ENCODE measurements at places on chromosomes 1 and 21.

- H3K27me3 ChIP-seq, result no peaks in the 10 kb centered on the region
- peaks cover 35% of the 10 kb centered on the region for H3K4me1 ChIP-seq
- no peak overlapping the region for H3K4me3 ChIP-seq
- no peak for DNase-seq
Measured at GRCh38 chr21:15011967-15012366, 52.8 kb downstream of the NRIP1 start.

- H3K27me3 ChIP-seq, result no peaks in the 10 kb centered on the region
- no peak overlapping the region for H3K4me3 ChIP-seq
- peaks cover 22% of the 10 kb centered on the region for H3K4me1 ChIP-seq
- H3K36me3 ChIP-seq, result no peaks in the 10 kb centered on the region
Measured at GRCh38 chr1:64495878-64496277, 25.9 kb downstream of the CACHD1 start.

DNA sequence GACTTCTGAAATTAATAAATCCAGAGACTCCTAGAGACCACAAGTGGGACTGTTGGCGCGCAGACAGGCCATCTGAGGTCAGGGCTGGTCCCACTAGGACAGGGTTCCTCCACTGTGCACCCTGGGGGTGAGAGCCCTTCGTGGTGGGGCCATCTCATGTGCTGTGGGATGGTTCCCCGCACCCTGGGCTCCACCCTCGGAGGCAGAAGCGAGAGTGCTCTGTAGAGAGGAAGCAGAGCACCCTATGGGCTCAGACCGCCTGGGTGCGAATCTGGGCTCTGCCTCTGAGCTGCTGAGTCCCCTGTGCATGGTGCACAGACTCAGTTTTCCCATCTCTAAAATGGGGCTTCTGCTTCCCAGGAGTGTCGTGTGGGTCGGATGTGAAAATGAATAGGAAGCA is 227.3 kb downstream of the NPHP4 start:
- peaks cover 1% of the 10 kb centered on the region for H3K36me3 ChIP-seq
- no peak for DNase-seq
- H3K27me3 ChIP-seq, result peaks cover 40% of the 10 kb centered on the region
- H3K27ac ChIP-seq, result no peak overlapping the region

DNA sequence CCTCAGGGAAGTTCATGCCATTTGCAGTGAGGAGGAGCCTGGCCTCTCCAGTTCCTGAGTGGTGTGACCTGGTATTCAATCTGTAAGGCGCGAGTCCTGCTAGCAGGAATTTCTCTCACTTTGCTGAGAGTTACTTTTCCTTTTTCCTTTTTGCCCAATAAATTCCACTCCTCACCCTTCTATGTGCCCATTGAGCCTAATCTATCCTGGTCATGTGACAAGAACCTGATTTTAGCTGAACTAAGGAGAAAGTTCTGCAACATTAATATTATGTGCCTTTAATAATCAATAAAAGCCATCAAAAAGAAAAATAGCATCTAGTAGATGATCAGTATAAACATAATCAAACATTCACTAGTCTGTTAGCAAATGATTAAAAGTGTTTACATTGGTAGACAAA is 136.1 kb upstream of the POGK start:
- H3K27ac ChIP-seq, result no peak overlapping the region
- H3K4me3 ChIP-seq, result no peak overlapping the region
- H3K4me1 ChIP-seq, result no peaks in the 10 kb centered on the region
- H3K27me3 ChIP-seq, result peaks cover 7% of the 10 kb centered on the region

DNA sequence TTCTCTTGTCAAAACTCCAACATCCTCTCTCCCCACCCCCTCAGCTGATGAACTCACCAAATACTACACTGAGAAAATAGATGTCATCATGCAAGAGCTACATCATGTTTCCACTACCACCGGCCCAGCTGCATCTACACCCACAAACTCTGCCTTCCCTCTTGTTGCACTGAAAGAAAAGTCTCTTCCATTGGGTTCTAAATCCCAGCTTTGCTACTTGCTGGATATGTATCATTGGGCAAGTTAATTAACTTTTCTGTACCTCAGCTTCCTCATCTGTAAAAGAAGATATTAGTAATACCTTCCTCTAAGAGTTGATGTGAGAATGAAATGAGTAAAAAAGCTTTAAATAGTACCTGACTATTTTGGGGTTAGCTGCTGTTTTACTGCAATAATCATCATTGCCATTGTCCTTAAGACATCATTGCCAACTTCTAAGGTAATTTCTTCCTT is 108.6 kb downstream of the OLFML2B start:
- no peak for DNase-seq
- no peak overlapping the region for H3K27ac ChIP-seq
- H3K27me3 ChIP-seq, result no peaks in the 10 kb centered on the region
- H3K4me1 ChIP-seq, result peaks cover 34% of the 10 kb centered on the region

- peaks cover 29% of the 10 kb centered on the region for H3K4me1 ChIP-seq
- H3K27ac ChIP-seq, result no peak overlapping the region
- H3K36me3 ChIP-seq, result peaks cover 35% of the 10 kb centered on the region
- H3K4me3 ChIP-seq, result no peak overlapping the region
- DNase-seq, result no peak
Measured at GRCh38 chr1:198848206-198848605, 209.4 kb downstream of the PTPRC start.

DNA sequence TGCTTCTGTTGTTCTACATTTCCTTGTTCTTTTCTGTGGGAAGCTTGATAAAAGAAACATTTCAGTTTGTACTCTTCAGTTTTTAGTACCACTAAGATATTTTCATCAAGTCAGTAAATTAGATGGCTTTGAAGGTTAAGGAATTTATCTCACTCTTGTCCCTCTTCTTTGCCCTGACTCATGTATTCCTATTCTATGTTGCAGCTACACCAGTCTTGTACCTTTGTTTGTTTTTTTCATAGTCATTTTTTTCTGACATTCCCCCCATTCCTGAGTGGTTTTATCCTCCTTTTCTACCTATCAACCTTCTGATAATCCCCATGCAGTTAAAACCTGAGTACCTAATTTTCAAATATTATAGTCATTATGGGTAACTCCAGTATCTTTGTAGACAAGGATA is 65.4 kb downstream of the MAST2 start:
- no peak overlapping the region for H3K27ac ChIP-seq
- H3K4me3 ChIP-seq, result no peak overlapping the region
- H3K36me3 ChIP-seq, result no peaks in the 10 kb centered on the region
- no peak for DNase-seq

DNA sequence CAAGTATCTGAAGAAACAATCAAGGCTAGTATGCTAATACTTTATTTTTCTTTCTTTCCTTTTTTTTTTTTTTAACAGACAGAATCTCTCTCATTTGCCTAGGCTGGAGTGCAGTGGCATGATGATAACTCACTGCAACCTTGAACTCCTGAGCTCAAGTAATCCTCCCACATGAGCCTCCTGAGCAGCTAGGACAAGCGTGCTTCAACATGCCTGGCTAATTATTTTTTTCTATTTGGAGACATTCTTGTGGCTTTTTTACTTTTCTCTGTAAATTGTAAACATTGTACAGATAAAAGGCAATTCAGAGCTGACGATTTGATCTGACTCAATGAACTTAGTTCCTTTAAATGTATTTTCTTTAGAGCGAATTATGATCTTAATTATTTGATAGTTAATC is 41.4 kb downstream of the CCDC18 start:
- no peak overlapping the region for H3K27ac ChIP-seq
- H3K4me1 ChIP-seq, result no peaks in the 10 kb centered on the region
- H3K27me3 ChIP-seq, result no peaks in the 10 kb centered on the region

DNA sequence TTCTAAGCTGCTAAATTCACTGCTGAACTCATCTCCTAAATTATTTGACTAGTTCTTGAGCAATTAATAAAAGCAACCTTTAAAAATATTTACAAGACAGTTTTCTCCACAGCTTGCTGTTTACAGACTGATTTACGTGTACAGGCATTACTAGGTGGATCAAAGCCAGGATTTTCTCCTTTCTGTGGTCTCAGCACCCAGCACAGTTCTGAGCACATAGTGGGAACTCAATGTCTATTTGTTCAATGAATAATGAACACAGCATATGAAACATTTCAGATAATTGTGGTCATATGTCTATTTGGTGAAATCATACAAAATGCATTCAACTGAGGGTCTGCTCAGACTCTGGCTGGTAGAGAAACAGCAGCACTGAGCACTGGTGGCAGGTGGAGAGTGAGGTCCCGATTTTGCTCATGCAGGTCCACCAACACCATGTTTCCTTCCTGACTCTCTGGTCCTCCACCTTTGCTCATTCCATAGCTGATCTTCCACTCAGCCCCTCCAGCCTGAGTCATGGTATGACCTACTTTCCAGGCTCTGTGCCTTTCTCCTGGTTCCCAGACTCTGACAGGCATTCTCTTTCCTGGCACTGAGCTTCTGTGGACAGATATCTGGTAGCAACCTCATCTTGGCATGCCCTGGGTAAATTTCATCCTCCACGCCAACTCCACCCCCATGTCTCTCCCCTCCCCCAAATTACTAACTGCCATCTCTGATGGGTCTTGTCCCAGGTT is 311.3 kb downstream of the TGFB2 start:
- no peak overlapping the region for H3K4me3 ChIP-seq
- H3K27me3 ChIP-seq, result no peaks in the 10 kb centered on the region
- peaks cover 2% of the 10 kb centered on the region for H3K36me3 ChIP-seq
- peaks cover 61% of the 10 kb centered on the region for H3K4me1 ChIP-seq

GRCh38 chr1:76695535-76695934 is 171.7 kb upstream of the ST6GALNAC5 start:
- no peak overlapping the region for H3K27ac ChIP-seq
- no peak for DNase-seq
- peaks cover 35% of the 10 kb centered on the region for H3K4me1 ChIP-seq
- H3K4me3 ChIP-seq, result no peak overlapping the region
- peaks cover 6% of the 10 kb centered on the region for H3K36me3 ChIP-seq

DNA sequence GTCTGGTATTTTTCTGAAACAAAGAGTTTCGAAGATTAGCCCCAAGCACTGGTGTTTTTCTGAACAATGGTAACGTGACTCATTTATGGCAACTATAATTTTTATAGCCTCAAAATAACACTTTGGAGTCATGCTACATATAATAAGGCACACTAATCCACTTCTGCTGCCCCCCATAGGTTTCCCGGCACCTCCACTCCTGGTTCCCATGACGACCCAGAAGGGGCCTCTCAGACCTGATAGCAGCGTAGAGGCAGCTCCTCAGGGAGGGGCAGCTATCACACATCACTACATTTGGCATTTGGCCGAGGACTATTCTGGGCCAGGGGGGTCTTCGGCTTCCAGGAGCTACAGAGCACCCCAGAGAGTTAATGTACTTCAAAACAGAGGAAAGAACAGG is 23.3 kb downstream of the CAPN8 start:
- no peaks in the 10 kb centered on the region for H3K4me1 ChIP-seq
- H3K36me3 ChIP-seq, result no peaks in the 10 kb centered on the region
- H3K27me3 ChIP-seq, result peaks cover 48% of the 10 kb centered on the region

DNA sequence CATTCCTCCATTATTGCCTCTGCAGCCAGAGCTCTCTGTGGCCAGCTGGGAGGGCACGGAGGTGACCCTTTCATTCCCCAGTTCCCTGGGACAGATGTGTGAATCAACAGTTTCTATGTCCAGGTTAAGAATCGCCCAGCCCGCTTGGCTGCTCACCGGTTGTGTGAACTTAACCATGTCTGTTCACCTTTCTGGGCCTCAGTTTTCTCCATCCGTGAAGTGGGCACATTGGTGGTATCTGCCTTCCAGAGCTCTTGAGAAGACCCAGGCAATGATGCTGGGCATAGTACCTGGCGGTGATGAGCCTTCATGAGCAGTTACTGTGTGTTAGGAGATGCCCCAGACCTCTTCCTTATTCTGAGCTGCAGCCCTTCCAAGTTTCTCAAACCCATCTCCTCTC is 238.3 kb downstream of the MATN1 start:
- peaks cover 8% of the 10 kb centered on the region for H3K36me3 ChIP-seq
- H3K27me3 ChIP-seq, result no peaks in the 10 kb centered on the region
- H3K27ac ChIP-seq, result no peak overlapping the region
- DNase-seq, result no peak
- no peak overlapping the region for H3K4me3 ChIP-seq
- H3K4me1 ChIP-seq, result no peaks in the 10 kb centered on the region

GRCh38 chr21:38355992-38356781 is 99.4 kb downstream of the KCNJ15 start:
- H3K27me3 ChIP-seq, result no peaks in the 10 kb centered on the region
- peaks cover 40% of the 10 kb centered on the region for H3K4me1 ChIP-seq
- H3K36me3 ChIP-seq, result no peaks in the 10 kb centered on the region
- H3K4me3 ChIP-seq, result no peak overlapping the region

- no peak for DNase-seq
- no peak overlapping the region for H3K27ac ChIP-seq
- H3K4me1 ChIP-seq, result no peaks in the 10 kb centered on the region
- H3K27me3 ChIP-seq, result no peaks in the 10 kb centered on the region
- H3K36me3 ChIP-seq, result no peaks in the 10 kb centered on the region
- H3K4me3 ChIP-seq, result no peak overlapping the region
Measured at GRCh38 chr21:24093032-24093431, 1514.2 kb downstream of the MRPL39 start.

- no peak within 1 kb of the TSS for H3K4me3 ChIP-seq
- no peaks in the 10 kb centered on the region for H3K27me3 ChIP-seq
- no peak within 1 kb of the TSS for H3K27ac ChIP-seq
Measured at GRCh38 chr1:152786077-152786476, at the start of gene LCE1E. TSS of gene LCE1E (plus strand) at chr1:152786257. CDS start at chr1:152787300, 1,043 bp downstream.

DNA sequence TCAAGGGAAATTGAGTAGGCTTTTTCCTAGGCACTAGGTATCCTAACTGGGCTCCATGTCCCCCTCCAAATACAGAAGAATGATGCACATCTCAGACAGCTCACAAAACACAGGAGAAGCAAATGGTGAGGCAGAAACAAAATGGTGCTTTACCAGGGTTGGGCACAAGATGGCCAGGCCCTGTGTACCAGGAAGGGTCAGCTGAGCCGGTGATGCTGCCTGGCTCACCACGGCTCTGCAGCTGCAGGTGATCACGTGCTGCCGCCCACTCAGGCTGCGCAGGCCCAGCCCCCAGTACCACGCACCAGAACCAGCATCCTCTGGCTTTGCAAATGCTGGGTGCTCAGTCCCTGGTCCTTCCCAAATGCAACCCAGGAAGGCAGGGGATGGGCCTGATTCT is 993 bp upstream of the DSCAM start:
- peaks cover 35% of the 10 kb centered on the region for H3K27me3 ChIP-seq
- H3K27ac ChIP-seq, result no peak overlapping the region
- H3K36me3 ChIP-seq, result no peaks in the 10 kb centered on the region
- H3K4me1 ChIP-seq, result peaks cover 6% of the 10 kb centered on the region
- no peak overlapping the region for H3K4me3 ChIP-seq
- DNase-seq, result no peak

GRCh38 chr21:34100790-34101189 is 27.4 kb downstream of the MRPS6 start:
- peaks cover 77% of the 10 kb centered on the region for H3K4me1 ChIP-seq
- no peak for DNase-seq
- H3K27me3 ChIP-seq, result no peaks in the 10 kb centered on the region
- no peak overlapping the region for H3K27ac ChIP-seq
- H3K36me3 ChIP-seq, result peaks cover 6% of the 10 kb centered on the region

- no peaks in the 10 kb centered on the region for H3K27me3 ChIP-seq
- no peak overlapping the region for H3K4me3 ChIP-seq
- no peaks in the 10 kb centered on the region for H3K36me3 ChIP-seq
- peaks cover 11% of the 10 kb centered on the region for H3K4me1 ChIP-seq
- no peak overlapping the region for H3K27ac ChIP-seq
Measured at GRCh38 chr1:214864896-214865688, 217.4 kb upstream of the KCNK2 start.

Measured in chondrocyte (in vitro differentiated cells).